Breast epithelium (tissue), 4 donors: ENCODE measurements at places on chromosomes 3 and 15. TPM values are rescaled to one million over a fixed set of nuclear protein-coding genes. Genes with fewer than 3 reads are reported as not detected.

- H3K4me3 ChIP-seq = no peak overlapping the region
- no peaks in the 10 kb centered on the region for H3K4me1 ChIP-seq
- no peaks in the 10 kb centered on the region for H3K36me3 ChIP-seq
- no peak overlapping the region for H3K27ac ChIP-seq
Measured at GRCh38 chr15:72888811-72889210, 105.3 kb upstream of the ADPGK start.

DNA sequence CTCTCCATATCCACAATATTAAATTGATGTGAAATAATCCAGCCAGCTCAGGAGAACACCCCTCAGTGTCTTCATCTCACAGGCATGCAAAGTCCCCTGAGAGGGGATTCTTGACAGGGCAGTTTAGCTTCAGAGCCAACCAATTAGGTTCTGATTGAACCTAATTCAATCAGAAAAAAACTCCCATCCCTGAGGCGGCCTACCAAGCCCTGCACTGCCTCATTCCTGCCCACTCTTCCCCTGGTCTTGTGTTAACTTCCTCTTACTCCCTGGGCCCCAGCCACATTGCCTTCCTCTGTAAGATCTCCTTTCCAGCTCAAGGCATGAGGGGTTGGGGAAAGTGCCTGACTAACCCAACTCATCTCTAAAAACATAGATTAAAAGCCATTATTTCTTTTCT is 46.1 kb downstream of the FRMD4B start:
- DNase-seq = no peak
- H3K36me3 ChIP-seq = no peaks in the 10 kb centered on the region
- H3K27me3 ChIP-seq = no peaks in the 10 kb centered on the region
- no peak overlapping the region for H3K4me3 ChIP-seq

DNA sequence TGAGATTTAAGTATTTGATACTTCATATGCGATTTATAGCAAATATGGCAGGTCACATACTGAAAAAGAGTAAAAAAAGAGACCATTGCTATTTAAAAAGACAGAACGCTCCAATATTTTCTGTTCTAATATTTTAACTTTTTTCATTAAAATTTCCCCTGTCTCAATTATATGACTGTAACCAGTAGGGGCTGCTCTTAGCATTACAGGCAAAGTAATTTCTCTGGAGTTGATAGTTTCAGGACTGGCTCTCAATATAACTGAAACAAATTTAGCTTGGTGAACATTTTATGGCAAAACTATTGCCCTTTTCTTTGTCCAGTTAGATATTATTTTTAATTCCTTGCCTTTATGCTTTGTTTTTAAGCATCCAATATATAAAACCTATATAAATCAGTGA is 286.3 kb upstream of the ROBO2 start:
- no peak for DNase-seq
- H3K36me3 ChIP-seq = no peaks in the 10 kb centered on the region
- no peak overlapping the region for H3K4me3 ChIP-seq
- H3K27ac ChIP-seq = no peak overlapping the region

- no peak overlapping the region for H3K4me3 ChIP-seq
- no peak overlapping the region for H3K27ac ChIP-seq
- no peaks in the 10 kb centered on the region for H3K4me1 ChIP-seq
- no peak for DNase-seq
Measured at GRCh38 chr3:15683253-15683652, 81.7 kb downstream of the BTD start.

DNA sequence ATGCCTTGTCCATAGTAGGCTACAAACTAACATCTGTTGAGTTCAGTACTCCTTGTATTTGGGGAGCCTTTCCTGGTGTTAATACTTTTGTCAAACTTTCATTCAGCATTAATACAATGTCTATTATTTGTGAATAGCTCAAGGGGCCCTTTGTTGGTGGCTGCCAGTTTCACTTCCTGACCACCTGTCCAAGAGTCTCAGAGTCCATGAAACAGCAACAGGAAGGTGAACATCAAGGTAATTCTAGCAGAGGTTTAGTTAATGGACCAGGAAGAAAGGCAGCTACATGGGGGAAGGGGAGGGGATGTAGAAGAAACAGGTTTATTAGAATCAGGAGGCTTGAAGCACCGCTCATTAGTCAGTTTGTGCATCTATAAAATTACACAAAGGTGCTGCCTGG is 386.9 kb downstream of the PDCD6IP start:
- H3K27ac ChIP-seq = peak overlapping the region; percentile 25
- no peaks in the 10 kb centered on the region for H3K4me1 ChIP-seq
- no peak overlapping the region for H3K4me3 ChIP-seq
- no peaks in the 10 kb centered on the region for H3K36me3 ChIP-seq

The ITPKA gene
- not detected for total RNA-seq

DNA sequence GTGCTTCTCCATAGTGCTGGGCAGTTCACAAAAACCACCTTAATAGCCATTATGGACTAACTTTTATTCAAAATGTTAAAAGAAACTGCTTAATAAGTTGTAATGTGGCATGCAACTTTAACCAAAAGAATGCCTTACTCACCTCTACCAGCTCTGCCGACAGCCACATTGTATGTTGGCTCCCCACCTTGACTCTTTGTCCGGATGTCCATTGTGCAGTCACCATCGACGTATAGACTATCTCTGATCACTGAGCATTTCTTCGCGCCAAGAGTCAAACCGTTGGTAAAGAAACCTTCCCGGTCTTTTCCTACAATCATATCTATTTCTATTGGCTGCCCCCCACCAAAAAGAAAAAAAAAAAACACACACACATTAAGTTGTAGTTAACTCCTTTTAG is 2.5 kb downstream of the PFN2 start:
- no peaks in the 10 kb centered on the region for H3K27me3 ChIP-seq
- H3K36me3 ChIP-seq = no peaks in the 10 kb centered on the region
- no peak for DNase-seq
- no peak overlapping the region for H3K4me3 ChIP-seq
- H3K27ac ChIP-seq = no peak overlapping the region

The RPUSD2 gene
- 5.8 TPM for total RNA-seq

DNA sequence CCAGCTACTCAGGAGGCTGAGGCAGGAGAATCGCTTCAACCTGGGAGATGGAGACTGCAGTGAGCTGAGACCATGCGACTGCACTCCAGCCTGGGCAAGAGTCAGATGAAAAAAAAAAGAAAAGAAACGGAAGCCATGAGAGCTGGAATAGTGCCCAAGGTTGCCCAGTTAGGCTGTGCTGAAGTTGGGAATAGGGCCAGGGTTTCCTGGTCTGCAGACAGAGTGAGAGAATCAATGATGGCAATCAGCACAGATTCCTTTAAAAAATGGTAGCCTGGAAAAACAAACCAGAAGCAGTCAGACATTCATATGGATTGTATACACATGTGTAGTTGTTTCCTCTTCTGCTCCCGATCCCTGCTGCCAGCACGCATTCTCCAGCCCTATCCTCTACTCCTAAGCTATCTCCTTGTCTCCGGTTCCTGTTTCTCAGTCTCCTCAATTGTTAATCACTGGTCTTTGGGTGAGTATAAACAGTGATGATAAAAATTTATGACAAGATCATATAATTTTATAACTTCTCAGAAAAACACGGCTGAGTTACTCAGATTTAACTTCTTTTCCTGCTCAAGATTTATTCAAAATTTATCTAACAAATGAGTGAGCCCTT is 316.2 kb upstream of the UMPS start:
- H3K27ac ChIP-seq = no peak overlapping the region
- no peak for DNase-seq
- H3K36me3 ChIP-seq = no peaks in the 10 kb centered on the region
- no peaks in the 10 kb centered on the region for H3K4me1 ChIP-seq
- no peaks in the 10 kb centered on the region for H3K27me3 ChIP-seq

- H3K4me3 ChIP-seq = peak overlapping the region; percentile 79
- H3K4me1 ChIP-seq = no peaks in the 10 kb centered on the region
- H3K36me3 ChIP-seq = no peaks in the 10 kb centered on the region
- H3K27ac ChIP-seq = peak overlapping the region; percentile 93
- H3K27me3 ChIP-seq = no peaks in the 10 kb centered on the region
Measured at GRCh38 chr15:84982301-84982920, 755 bp downstream of the PDE8A start.

DNA sequence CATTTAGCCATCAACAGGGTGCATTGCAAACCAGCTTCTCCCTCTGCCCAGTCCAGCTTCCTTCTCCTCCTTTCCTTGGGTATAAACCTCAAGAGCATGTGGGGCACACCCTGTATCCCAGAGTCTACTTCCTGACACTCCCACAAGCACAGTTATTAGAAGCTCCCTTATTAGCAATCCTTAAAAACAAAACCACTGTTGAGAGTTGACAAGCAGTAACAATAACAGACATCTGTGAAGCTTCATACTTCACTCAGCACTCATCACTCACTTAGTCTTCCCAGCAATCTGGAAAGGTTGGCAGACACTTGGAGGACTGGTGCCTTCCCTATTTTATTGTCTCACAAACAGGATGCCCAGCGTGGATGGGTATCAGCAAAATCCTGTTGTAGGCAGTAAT is 155.5 kb upstream of the PROK2 start:
- no peak overlapping the region for H3K4me3 ChIP-seq
- no peak overlapping the region for H3K27ac ChIP-seq
- no peaks in the 10 kb centered on the region for H3K27me3 ChIP-seq
- H3K36me3 ChIP-seq = no peaks in the 10 kb centered on the region
- DNase-seq = no peak

The BFSP2 gene
- total RNA-seq = not detected

The RLBP1 gene
- not detected for total RNA-seq

The GALNT15 gene
- total RNA-seq = 215 TPM

The HRH1 gene
- total RNA-seq = 3.8 TPM

DNA sequence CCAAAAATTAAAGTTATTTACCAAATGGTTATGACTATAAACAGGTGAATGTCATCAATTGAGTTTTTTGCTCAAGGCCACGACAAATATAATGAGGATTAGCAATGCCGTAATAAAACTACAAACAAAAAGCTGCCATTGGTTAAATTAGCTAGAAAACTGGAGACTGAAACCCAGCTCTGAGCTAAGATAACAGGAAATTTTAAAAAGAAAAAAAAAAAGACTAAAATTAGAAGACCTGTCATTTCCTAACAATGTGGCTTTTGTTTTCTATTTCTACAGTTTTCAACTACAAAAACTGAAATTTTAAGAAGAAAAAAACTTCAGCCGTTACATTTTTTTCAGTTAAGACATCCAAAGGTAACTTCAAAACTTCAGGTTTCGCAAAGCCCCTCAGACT is 9.7 kb downstream of the SLC12A6 start:
- H3K4me1 ChIP-seq = no peaks in the 10 kb centered on the region
- no peak for DNase-seq
- H3K4me3 ChIP-seq = no peak overlapping the region
- H3K27ac ChIP-seq = no peak overlapping the region
- no peaks in the 10 kb centered on the region for H3K36me3 ChIP-seq

The CCDC54 gene
- not detected for total RNA-seq

GRCh38 chr15:77866186-77866585 is 211.3 kb downstream of the TBC1D2B start:
- H3K27ac ChIP-seq = no peak overlapping the region
- H3K4me1 ChIP-seq = no peaks in the 10 kb centered on the region
- H3K36me3 ChIP-seq = no peaks in the 10 kb centered on the region
- no peak for DNase-seq
- H3K4me3 ChIP-seq = no peak overlapping the region

The UPK1B gene
- not detected for total RNA-seq

DNA sequence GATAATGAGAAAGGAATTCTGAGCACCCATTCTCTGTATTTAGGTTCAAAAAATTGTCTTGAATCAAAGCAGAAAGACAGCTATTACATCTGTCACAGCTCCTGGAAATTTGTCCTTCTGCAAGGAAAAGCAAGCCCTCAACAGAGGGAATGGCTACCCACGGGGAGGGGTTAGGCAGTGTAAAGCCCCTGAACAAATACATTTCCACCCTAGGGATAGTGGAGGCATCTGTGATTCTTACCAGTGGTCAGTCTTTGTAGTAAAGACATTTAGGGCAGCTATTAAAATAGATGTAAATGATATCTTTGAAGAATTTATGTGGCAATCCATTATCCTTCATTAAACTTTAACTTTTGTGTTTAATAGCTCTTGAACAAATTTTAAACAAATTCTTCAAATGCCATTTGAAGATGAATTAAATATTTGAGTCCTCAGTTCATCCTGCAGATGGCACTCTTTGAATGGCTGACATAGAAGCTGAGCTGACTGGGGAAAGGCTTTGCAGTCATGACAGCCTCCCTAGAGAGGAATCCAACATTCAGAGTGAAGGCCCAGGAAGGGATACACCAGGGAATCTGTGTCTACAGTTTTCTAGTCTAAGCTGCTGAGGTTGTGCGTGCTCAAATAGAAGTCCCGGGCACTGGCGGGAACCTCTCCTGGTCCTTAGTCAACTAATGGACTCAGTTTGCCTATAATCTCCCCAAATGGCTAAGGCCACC is 359.7 kb upstream of the ROPN1 start:
- H3K4me3 ChIP-seq = no peak overlapping the region
- H3K36me3 ChIP-seq = no peaks in the 10 kb centered on the region
- H3K27me3 ChIP-seq = no peaks in the 10 kb centered on the region

DNA sequence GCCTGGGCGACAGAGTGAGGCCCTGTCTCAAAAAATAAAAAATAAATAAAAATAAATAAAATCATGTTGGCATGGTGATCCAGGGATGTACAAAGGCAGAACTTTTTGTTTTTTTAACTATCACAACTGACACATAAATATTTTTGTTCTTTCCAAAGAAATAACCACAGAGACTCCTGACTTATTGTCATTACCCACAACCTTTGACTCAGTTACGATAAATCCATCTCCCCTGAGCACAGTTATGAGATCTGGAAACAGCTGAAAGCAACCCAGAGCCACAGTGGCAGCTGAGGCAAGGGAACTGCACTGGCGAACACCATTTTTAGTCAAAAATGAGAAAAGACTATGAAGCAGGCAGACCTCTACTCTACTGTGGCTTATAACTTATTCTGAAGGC is 24.0 kb downstream of the OSBPL10 start:
- H3K27me3 ChIP-seq = no peaks in the 10 kb centered on the region
- peak overlapping the region; percentile 81 for H3K27ac ChIP-seq
- no peak for DNase-seq
- no peak overlapping the region for H3K4me3 ChIP-seq

DNA sequence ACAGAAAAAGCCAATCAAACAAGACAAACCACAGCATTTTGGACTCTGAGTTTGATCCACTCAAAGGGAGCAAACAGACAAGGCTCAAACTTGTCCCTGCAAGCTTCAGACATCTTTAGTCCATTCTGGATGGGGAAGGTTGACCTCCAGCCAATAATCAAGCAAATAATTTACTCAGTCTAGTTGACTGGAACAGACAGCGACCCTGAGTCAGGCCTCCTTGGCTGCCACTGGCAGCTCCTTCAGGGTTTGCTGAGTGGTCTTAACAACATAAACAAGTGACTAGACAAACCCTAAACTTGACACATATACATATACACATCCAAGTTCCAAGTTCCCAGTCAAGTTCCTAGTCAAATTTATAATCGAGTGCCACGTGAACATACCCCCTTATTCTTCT is 313.9 kb downstream of the POLQ start:
- H3K27ac ChIP-seq = no peak overlapping the region
- no peaks in the 10 kb centered on the region for H3K4me1 ChIP-seq
- no peaks in the 10 kb centered on the region for H3K36me3 ChIP-seq
- H3K27me3 ChIP-seq = no peaks in the 10 kb centered on the region
- no peak overlapping the region for H3K4me3 ChIP-seq
- no peak for DNase-seq

The GPR15 gene
- total RNA-seq = not detected
